ENCODE measurements at places on chromosomes 4 and X.

DNA sequence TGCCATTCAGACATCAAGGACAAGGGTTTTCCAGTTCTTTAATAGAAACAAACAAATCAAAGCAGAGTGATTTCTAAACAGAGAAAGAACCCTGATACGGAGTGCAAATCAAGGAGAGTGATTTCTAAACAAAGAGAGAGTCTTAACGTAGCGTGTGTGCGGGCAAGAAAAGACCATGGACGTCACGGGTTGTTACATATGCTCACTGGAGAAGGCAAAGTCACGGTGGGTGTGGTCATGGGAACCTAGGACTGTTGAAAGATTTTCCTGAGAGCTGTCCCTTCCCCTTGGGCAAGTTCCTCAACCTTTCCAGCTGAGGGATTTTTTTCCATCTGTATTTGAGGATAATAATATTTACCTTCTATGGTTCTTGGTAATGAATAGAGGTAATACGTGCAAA is 95.0 kb upstream of the SLC34A2 start:
- no peak for DNase-seq

DNA sequence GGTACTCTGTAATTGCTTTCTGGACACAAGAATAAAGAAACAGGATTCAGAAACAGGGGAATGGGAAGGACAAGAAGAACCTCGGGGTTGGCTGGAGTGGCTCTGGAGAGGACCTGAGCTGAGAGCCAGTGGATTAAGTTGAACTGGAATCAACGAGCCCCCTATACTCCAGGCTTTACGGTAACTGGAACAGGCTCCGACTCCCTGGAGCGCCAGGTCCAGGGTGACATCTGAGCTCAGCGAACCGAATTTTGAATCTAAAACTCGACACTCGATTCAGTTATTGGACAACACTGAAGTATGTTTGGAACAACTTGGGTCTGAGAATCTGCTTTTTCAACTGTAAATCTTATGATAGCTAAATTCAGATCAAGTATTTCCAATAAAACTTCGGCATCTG is 23.9 kb downstream of the HMX1 start:
- no peak for DNase-seq

DNA sequence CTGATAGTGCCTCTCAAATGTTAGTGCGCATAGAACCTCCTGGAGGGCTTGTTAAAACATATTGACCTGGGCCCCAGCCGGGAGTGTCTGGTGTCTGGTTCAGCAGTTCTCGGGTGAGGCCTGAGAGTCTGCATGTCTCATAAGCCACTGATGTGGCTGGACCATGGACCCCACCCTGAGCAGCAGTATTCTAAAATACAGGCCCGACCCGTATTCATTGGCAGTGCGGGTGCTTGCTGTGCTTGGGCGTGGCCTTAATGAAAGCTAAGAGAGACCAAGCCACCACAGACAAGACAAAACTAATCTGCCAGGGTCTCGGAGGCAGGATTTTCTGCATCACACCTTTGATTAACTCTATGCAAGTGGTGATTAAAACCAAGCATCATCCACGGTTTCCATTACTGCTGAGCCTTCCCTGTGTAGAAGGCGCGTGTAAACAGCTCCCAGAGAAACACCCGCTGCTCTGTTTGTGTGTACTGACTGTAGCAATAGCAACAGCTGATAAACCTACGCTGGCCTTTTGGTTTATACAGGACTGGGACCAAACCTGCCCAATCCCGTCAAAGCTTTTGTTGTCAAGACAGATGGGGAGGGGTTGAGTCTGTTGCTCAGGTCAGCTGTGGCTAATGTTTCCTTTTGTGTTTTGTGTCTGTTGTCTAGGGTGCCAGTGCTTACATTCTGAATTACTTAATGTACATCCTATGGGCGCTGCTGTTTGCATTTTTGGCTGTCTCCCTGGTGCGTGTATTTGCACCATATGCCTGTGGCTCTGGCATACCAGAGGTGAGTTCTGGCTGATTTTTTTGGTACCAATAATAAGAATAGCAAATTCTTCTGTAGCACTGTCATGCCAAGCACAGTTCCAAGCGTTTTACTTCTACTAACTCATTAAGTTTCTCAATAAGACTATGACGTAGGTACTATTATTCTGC is 40.8 kb downstream of the CLCN4 start:
- DNase-seq = no peak

DNA sequence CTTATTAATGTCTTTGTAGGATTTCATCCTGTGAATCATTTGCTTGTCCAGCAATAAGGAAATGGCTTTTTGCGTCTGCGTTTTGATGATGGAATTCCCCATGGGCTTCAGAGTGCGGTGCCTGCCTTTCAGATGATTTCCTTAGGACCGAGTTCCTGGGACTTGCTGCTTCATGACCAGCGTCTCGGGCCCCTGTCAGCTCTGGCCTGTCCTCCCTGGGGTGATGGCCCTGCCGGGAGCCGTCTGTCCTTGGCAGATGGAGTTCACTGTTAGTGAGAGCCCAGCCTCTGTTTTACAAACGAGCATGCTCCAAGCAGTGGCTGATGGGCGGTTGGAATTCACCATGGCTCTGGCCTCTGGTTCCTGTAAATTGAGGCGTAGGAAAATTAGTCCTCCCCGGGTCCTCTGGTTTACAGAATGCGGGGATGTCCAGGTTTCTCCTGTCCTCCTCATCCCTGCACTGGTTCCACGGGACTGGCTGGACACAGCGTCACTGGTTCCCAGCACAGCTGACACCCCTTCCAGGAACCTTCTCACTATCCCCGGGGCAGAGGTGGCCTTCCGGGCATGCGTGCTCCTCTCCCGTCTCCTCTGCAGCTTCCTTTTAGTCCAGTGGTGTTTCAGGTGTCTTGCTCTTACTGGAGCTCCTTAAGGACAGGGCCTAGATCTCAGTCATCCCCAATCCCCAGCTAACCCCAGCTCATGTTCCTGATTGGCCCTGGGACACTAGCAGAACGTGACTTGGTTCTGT is 34.9 kb downstream of the TBC1D14 start:
- DNase-seq = no peak

DNA sequence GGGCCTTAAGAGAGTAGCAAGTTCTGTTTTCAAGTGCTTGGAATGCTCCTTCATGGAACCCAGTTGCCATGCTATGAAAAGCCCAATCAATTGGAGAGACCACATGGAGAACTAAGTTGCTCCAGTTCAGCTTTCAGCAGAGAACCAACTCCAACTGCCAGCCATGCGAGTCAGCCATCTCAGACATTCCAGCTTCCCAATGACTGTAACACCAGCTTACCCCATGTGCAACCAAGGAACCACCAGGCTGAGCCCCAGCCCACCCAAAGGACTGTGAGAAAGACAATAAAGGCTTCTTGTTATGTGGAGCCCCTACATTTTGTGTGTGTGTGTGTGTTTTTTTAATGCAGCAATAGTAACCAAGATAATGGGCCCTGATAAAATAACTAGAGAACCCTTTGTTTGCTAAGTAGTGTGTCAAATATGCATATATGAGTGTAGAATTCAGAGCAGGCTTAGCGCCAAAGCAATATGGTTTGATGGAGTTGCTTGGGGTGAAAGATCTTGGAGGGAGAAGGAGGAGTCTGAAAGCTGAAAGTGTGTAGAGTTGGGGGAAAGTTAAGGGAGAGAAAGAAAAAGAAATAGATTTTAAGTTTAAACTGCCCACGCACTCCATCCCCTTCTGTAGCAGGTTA is 35.0 kb upstream of the CCKAR start:
- no peak for DNase-seq

GRCh38 chr4:72602396-72603376 is 33.7 kb upstream of the ADAMTS3 start:
- DNase-seq = no peak

- no peak for DNase-seq
Observed at GRCh38 chrX:32599156-32599555, 612.2 kb downstream of the DMD start.

GRCh38 chrX:42176789-42177188 is 253.4 kb upstream of the CASK start:
- DNase-seq = no peak

GRCh38 chr4:113811359-113811758 is 49.8 kb upstream of the CAMK2D start:
- DNase-seq = no peak

DNA sequence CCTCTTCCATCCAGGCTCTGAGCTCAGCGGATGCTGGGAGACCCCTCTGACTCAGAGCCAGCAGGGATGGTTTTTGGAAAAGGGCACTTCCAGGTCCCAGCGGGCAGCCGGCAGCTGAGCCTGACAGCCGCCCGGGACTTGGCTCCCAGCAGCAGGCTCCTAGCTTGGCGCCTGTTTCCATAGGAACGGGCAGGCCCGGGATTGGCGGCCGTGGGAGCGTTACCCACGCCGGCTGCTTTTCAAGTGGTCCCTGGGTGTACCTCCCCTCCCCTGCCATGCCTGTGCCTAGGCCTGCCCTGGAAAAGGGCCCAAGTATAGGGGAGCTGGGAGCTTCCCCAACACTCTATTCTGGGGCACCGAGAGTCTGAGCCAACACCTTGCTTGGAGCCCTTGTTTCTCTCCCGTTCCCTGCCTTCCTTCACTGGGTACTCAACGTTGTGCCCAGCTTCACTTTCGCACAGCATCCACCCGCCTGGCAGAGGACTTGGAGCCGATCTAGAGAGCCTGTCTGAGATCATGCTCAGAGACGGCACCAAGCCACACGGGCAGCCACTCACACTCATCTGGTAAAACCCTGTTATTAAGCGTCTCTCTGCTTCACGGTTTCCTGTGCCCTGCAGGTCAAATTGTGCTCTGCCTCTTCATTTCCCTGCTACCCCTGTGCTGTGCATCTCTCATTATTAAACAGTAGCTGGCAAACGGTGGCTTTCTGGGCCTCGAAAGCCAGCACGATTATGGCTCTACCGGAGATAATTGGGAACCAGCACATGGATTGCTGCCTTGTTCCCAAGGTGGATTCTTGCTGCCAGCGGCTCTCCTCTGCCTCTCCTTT is 521.5 kb downstream of the BCOR start:
- DNase-seq = no peak

GRCh38 chr4:34258176-34258575 is 1986.1 kb downstream of the ARAP2 start:
- no peak for DNase-seq

GRCh38 chr4:90641861-90642599 is 514.8 kb downstream of the CCSER1 start:
- DNase-seq = no peak

DNA sequence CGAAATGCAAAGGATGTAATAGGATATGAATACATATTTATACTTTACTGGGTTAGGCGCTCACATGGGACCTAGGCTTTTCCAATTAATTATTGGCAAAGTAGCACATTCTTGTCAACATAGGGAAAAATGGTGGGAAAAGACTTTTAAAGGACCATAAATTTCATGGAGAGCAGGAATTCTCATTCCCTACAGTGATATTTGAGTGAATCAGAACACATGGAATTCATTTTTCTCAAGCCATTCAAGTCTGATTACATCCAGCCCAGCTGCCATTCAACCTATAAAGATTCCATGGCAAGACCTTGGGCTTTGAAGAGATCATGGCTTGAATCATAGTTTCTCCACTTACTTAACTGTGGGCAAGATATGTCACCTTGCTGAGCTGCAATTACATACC is 150.4 kb downstream of the SOWAHB start:
- no peak for DNase-seq

GRCh38 chr4:105551965-105552746 is at the start of gene ARHGEF38:
Gene ARHGEF38, plus strand, starts transcription at chr4:105552620. Its CDS starts 146 bp downstream, at chr4:105552766.
- DNase-seq = no peak

DNA sequence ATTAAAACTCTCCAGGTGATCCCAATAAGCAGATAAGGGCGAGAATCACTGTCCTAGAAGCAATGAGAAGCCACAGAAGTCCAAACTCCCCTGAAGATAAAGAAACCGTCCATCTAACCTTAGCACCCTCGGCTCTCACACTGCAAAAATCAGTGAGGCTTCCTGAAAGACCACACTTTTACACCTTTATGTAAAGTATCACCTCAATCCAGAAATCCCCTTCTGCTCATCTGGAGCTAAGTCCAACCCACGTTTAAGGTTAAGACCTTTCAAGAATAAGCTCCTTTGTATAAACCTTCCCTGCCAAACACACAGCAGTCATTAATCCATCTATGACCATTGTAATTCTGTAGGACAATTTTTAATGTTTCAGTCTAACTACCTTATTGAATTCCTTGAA is 41.7 kb downstream of the LIN54 start:
- no peak for DNase-seq

- no peak for DNase-seq
Observed at GRCh38 chr4:156294577-156294976, 340.9 kb upstream of the CTSO start.

DNA sequence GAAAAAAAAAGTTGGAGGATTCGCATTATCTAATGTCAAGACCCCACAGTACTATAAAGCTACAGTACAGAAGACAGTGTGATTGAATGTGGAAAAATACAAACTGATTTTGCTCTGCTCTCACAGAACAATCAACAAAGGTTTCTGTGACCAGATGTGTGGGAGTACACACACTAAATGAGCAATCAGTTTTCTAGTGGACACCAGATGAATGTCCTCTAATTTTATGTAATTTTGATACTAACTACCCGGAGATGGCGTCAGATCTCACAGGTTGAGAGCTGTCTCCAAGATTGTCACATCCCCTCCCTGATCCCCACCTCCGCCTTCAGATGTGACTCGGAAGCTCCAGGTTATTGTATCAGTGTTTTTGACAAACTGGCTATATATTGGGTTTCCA is 81.9 kb upstream of the HUWE1 start:
- no peak for DNase-seq

GRCh38 chr4:185966997-185967775 is 101.8 kb upstream of the TLR3 start:
- no peak for DNase-seq

GRCh38 chr4:63583007-63583406 is 826.2 kb downstream of the TECRL start:
- no peak for DNase-seq

DNA sequence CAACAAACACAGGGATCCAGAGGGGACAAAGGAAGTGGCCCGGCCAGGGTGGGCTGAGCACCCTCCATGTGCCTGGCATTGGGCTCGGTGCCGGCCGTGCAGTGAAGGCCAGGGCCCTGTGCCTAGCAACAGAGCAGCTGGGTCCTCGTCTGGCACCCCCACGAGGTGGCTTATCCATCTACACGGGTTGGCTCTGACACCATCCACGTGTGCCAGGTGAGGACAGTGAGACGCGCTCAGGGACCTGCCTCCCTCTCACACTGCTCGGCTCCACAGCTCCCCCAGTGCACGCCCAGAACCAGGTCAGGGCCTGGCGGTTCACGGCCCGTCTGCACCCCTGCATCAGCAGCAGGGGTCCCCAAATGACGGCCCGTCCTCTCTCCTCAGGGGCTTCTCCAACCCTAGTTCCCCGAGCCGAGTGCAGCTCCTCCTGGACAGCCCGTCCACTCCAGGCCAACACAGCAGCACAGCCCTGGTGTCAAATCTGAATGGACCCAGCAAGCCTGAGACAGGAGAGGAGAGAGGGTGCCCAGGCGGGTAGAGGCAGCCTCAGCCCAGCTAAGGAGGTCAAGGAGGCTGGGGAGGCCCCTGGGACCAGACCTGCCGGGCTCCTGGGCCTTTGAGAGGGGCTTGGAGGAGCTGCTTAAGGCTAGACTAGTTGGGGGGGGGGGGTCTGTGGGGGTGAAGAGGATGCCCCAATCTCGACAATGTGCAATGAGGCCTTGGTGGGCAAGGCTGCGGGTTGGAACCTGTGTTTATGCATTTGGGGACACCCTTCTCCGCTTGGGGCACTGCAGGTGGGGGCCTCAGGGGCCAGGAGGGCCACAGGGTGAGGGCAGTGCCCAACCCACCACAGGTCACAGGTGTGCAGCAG is 113.6 kb downstream of the FAM53A start:
- DNase-seq = no peak
